ENCODE measurements at places on chromosomes 5 and 9.
A peak's percentile ranks its signal among the peaks of the same experiment; 100 is the strongest.

DNA sequence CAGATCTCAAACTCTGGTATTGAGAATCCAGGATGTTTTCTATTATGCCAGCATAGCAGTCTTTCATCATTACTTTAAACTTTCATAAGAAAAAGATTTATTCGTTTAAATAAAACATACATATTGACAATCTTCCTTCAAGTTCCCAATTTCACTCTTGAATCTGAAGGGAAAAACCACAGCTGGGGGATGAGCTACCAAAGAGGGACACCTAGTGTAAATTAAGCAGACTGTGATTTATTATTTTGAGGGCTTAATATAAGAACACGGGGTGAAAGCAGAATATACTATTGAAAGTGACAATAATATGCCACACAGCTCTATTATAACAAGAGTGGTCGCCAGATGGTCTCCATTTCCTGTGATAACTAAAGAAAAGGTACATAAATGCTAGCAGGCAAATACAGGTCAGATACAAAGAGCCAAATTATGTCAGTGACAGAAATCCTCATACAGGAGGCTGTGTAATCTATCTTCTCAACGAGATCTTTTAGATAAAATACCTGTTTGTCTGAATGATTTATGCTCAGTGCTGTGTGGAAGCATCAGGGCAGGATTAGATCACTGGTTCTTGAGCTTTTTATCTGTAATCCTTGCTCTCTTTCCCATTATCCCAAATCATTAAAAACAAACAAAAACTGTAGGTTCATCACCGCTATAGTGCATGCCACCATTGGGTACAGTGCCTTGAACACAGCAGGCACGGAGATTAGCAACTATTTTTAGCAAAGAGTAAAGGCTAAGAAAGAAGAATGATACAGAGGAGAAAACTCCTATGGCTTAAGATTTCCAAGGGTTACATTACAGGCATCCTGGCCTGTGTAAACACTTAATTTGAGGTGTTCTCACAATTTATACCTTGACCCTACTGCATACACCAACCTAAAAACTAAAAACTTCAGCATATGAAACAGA lies 116.6 kb downstream of the DROSHA start:
- DNase-seq = peak; percentile 11

GRCh38 chr5:77133061-77133758 lies 46.1 kb upstream of the ZBED3 start:
- peak; percentile 36 for DNase-seq

DNA sequence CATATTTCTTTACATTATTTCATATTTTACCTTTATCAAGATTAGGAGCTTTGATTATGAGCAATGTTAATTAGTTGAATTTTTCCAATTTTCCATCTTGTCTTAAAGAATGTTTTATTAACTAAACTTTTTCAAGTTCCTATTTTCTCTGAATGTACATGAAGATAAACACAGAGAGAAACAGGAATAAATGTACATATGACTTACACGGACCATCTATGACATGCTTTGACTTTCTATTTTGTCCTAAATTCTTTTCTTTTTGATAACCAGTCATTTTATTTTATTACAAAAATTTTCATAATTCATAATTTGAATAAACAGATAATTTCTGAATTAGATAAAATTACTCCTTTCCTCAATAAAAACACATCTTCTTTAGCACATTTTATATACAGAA lies 1038.8 kb upstream of the ARRDC3 start:
- DNase-seq = peak; percentile 14

DNA sequence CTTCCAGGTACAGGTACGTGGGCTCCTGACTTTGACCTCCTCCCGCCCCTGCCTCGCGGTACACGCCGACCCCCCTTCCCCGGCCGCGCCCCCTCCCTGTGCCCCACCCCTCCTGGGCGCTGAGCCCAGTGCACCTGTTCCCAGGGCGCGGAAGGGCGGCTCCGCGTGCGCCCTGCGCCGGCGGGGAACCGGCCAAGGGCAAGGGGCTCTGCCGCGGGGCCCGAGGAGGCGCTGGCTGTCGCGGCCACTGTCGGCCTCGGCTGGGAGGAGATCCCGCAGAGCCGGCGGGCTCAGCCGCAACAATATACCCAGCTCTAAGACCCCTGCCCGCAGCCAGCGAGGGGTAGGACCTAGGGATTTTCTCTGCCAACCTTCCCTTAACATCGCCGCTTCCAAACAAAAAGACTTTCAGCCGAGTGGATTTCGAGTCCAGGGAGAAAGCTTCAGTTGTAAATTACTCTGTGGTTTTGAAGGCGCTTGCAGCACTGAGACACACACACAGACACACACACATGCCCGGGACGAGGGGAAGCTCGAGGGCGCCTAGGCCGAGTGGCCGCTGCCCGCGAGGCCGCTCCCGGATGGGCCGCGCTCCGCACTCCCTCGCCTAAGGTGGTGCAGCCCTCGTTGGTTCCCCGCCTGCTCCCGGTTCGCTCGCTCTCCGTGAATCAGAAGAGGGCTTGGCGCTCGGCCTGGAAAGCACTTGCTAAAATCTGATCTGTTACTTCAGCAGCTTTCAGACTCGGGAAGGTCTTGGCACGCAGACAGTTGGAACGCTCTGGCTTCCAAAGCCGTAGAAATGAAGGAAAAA lies 1.2 kb downstream of the FGF18 start:
- peak; percentile 99 for DNase-seq

DNA sequence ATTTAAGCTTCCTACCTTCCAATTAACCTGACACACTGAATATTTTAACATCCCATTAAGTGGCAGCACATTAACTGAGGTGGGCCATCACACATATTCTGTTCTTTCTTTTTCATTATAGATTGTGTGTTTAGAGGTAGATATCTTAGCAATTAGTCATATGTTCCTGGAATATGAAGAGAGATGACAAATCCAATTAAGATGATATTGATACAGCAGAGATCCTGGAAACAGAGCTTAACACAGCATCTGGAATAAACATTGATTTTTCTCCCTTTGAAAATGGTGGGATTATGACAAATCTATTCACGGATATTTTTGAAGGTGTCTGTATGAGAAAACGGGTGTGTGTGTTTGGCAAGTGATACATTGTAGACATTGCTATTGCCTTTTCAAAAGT lies 448.0 kb downstream of the CDH10 start:
- DNase-seq = no peak

All from brain (organoid and tissue), 16 donors.